ENCODE measurements at places on chromosomes 7 and 10.

GRCh38 chr7:1235501-1236131 lies 2.9 kb downstream of the UNCX start:
- no peak for DNase-seq

- peak; percentile 30 for DNase-seq
Measured at GRCh38 chr7:152366662-152367061, 69.1 kb downstream of the KMT2C start.

- no peak for DNase-seq
Measured at GRCh38 chr10:118873091-118873737, 118.4 kb upstream of the CACUL1 start.

DNA sequence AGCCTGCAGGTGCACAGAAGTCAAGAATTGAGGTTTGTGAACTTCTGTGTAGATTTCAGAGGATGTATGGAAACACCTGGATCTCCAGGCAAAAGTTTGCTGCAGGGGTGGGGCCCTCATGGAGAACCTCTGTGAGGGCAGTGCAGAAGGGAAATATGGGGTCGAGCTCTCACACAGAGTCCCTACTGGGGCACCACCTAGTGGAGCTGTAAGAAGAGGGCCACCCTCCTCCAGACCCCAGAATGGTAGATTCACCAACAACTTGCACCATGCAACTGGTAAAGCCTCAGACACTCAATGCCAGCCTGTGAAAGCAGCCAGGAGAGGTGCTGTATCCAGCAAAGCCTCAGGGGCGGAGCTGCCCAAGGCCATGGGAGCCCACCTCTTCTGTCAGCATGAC lies 205.8 kb downstream of the CCSER2 start:
- no peak for DNase-seq

DNA sequence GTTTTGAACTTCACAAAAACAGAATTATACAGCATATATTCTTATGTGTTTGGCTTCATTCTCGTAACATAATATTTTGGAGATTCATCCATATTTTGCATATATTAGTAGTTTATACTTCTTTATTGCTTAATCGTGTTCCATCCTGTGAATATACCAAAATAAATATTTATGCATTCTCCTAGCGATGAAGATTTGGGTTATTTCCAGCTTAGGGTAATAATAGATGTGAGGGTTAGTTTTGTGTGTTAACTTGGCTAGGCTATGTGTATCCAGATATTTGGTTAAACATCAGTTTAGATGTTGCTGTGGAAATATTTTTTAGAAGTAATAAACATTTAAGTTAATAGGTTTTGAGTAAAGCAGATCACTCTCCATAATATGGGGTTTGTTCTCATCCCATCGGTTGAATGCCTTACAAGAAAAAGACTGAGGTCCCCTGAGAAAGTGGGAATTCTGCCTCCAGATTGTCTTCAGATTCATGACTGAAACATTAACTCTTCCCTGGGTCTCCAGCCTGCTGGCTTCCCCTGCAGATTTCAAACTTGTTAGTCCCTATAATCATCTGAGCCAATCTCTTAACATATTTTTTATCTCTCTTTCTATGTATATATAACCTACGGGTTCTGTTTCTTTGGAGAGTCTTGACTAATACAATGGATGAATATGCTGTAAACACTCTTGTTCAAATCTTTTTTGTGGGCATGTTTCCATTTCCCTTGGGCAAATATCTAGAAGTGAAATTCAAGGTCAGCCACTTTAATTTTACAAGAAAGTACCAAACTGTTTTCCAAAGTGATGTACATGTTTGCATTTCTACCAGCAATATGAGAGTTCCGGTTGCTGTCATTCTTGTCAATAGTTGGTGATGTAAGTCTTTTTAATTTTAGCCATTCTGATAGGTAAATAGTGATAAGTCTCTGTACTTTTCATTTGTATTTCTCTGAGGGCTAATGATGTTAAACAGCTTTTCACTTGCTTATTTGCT lies 48.7 kb downstream of the PDK4 start:
- DNase-seq, result no peak

DNA sequence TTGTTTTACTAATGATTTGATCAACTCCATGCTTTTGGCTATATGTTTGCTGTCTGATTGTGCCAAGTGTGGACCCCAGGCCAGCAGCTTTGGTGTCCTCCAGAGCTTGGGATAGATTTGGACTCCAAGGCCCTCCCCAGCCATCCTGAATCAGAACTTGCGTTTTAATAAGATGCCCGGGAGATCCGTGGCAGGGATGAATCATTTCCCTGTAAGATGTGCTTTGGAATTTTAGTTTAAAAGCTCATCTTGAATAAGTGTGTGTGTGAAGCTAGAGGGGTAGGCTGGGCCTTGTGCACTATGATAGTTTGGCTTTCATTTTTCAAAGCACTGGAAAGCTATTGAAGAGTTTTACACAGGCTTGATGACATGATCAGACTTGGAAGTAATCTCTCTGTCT lies 66.2 kb upstream of the SDK1 start:
- no peak for DNase-seq

GRCh38 chr7:136399385-136399784 lies 422.2 kb upstream of the MTPN start:
- DNase-seq, result no peak

DNA sequence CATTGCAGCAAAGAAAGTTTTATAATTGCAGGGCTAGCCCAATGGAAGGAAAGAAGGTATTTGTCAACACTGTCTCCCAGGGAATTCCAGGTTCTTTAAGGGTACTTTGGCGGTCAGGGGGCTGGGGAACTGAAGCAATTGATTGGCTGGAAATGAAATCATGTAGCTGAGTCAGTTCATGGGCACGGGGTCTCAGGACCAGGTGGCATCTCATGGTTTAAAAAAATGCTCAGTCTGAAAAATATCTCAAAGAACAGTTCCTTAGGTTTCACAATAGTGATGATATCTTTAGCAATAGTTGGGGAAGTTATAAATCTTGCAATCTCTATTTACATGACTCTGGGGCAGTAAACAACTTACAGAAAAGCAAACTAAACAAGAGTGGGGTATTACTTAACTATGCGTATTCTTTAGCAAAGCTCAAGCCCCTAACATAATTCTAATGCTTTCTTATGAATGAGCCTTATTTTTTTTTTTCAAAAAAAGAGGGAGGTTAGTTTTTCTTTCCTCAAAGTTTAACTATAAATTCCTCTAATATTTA lies 376.9 kb upstream of the NRG3 start:
- no peak for DNase-seq

GRCh38 chr10:47372726-47373125 lies 11.4 kb downstream of the ZNF488 start:
- DNase-seq, result no peak

DNA sequence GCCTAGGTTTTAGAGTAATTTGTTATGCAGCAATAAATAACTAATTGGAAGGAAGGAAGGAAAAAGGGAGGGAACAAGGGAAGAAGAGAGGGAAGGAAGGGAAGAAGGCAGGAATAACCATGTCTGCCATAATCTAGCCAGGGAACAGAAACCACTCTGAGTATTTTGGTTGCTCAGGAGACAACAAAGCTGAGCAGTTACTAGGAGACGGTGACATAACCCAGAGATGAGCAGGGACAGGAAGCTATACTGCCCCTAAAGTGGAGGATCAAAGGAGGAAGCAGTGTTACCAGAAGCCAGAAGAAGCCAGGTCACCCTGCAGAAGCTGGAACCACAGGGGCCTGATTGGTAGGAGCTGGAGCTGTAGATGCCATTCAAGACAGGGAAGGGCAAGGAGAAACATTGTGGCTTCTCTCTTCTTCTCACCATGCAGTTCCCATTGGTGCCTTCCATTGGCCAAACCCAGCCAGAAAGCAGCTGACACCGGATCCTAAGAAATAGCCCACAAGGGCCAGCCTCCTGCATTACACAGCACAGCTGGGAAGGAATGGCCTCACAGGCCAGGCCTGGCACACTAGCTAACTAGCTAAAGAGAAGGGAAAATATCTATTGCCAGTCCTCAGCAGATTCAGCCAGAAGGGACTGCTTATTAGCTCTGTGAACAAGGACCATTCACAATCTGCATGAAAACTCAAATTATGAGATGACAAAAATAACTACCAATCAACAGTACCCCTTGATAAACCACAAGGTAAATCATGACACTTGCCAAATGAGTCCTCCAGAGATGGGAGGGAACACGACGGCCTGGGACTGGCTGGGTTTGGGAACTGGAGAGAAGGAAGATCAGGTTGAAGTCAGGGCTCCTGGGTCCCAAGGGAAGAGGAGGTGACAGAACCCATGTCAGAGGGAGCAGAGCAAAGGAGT lies 184.5 kb upstream of the NFE2L3 start:
- DNase-seq, result no peak

GRCh38 chr10:79179164-79179956 lies 110.6 kb downstream of the ZMIZ1 start:
- no peak for DNase-seq

DNA sequence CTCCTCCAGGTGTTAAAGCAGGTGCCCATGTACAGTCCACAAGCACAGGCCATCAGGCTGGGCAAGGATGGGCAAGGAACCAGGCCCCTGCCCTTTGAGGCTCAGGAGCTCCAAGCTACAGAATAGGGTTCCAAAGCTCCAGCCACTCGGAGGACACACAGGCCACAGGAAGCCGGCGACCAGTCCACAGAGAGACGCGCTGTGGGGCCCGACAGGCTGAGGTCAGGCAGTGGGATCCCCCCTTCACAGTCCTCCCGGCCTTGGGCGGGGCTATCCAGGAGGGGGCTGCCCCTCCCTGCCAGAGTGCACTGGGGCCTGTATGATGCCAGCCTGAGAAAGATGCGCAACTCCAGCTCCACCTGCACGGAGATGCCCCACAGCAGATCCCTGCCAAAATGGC lies 34.0 kb downstream of the MAD1L1 start:
- DNase-seq, result no peak

DNA sequence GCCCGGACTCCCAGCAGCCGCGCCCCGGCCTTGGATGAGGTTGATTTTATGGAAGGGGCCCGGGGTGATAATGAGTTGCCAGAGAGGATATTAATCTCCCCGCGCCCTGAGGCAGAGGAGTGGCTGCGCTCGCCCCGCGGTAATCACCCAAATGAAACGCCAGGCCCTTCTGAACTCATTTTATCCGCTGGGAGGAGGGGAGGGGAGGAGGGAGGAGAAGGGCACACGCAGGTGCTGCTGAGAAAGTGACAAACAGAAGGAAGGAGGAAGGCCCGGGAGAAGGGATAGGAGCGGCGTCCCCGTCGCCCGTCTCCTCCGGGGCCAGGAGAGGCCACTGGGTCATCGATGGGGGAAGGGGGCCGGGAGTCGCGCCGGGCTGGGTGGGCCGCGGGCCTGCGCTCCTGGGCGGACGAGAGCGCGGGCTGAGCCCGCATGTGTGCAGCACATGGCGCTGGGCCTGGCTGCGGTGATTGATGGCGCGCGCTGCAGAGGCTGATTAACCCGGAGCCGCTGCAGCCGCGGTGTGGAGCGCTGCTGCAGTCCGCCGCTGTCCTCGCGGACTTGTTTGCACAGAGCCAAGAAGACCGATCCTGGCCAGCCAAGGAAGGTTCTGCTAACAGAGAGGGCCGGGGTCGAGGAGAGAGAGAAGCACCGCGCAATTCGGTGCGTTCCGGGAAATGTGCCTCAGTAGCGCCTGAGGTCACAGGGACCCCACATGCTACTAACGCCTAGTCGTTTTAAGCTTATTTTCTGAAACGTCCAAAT lies 6.5 kb downstream of the MNX1 start:
- no peak for DNase-seq

DNA sequence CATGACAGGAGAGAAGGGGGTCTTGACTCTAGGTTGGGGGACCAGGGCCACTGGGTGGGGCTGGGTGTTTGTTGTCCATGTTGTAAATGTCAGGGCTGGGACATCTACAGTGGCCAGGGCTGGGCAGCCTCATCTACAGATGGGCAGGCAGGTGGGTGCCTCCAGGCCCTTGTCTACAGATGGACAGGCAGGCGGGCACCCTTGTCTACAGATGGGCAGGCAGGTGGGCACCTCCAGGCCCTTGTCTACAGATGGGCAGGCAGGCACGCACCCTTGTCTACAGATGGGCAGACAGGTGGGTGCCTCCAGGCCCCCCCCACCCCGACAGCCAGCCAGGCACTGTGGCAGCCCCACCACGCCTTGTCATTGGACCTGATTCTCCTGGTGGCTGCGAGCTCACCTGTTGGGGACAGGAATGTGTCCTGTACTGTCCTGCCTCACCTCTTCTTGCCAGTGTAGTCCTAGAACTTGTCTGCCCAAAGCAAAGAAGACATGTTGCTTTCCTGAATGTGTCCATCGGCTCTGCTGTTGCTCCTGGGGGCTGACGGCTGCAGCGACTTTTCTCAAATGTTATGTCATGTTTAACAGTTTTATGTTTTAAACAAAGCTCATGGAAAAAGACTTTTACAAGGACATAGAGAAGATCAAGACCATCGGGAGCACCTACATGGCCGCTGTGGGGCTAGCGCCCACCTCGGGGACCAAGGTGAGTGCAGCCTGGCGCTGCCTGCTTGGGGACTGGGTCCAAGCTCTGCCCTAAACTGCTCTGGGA lies 129.9 kb downstream of the ADCY1 start:
- peak; percentile 5 for DNase-seq

DNA sequence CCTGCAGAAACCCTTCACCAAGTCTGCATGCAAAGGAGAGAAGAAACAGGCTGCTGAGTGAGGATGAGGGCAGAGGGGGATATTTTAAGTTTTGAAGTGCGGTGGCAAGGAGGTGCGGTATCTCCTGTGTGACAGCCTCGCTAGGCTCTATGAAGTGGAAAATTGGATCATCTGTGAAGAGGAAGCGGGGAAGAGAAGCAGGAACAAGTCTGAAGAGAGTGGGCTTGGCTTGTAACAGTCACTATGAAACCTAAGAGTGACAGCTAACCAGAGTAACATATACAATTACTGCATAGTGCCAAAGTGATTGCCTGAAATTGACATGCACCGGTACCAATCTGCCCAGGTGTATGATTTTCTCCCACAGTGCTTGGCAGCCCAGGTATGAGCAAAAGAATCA lies 287.5 kb upstream of the KLF14 start:
- DNase-seq, result no peak

DNA sequence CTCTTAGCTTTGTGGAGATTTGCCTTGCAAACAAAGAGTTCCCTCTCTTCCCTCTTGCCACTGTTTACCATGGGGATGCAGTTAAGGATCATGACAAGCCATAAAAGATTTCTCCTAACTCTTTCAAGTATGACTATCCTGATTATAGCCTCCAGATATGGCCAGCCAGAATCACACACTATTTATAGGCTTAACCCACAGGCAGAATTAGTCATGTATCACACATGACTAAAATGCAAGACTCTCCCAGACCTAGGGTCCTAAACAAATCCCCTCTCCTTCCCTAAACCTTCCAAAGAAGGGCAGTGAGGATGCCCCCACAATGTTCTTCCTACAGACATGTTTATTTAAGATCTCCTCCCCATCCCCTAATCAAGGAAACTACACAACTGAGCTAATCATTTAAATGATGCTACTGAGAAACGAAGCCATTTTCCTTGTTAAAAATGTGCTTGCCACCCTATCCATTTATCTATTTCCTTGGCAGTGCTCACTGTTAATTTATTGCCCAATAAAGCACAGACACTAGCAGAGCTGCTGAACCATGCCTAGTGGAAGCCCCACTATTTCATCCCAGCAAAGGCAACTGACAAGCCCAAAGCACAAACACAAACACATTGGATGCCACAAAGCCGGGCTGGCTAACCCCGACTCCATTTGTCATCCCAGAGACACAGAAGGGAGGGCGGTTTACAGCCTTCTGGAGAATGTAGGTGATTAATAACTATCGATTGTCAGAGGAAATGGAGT lies 363.4 kb downstream of the KCNMA1 start:
- no peak for DNase-seq
